ENCODE measurements at places on chromosomes 2 and 18. TPM values are rescaled to one million over a fixed set of nuclear protein-coding genes. Genes with fewer than 3 reads are reported as not detected.

GRCh38 chr2:19733390-19733789, 168.4 kb downstream of the TTC32 start:
- DNase-seq = no peak

DNA sequence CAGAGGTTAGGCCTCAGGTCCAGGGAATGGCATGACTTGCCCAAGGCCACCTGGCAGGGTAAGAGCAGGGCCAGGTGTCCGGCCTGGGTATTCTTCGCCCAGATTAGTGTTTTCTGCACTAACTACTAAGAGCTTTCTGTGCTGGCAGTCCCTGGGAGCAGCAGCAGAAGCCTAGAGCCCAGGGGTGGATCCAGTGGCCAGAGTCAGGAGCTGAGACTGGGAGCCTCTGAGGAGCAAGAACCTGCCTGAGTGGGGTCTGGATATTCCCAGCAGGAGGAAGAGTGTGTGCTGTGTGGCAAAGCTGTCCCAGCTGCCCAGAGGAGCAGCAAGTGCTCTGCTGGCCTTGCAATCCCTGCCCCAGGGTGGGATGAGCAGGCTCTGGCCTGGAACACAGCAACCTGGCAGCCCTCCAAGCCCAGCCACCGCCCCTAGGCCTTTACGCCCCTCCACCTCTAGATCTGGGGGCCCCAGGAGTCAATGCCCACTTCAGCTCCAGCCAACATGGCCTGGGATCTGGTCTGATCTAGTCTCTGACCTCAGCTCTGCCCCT, 30.7 kb upstream of the GPAT2 start:
- DNase-seq = no peak

- no peak for DNase-seq
These were observed 73.5 kb downstream of the ZCCHC2 start for GRCh38 chr18:62596145-62597005.

DNA sequence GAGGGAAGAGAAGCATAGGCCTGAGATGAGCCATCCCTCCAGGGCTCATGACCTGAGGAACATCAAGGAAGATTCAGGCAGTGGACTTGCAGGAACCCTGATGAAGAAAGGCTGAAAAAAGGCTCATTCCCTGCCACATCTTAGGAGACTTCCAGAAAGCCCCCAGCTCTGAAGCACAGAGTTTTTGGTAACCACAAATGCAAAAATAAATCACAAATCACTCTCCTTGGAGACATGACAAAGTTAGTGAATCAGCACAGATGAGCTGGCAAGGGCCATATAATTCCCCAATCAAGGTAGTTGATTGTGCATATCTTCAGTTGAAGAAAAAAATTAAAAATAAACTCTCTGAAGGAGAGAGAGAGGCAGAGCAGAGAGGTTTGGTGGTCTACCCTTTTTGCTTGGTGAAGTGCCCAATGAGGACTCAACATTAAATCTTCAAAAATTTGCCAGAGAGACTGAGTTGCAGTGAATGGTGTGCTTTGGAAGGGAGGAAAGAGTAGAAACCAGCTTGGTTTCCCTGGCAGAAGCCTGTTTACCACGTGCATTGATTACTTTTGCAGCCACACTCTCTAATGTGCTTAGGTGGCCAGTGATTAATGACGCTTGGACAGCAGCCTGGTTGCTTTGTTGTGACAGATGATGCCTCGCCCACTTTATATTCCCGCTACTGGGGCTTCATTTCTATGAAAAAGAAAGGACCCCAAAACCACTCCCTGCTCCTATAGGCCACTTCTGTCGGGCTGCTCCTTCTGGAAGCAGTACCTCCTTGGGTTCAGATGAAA, 257.4 kb upstream of the SLC14A2 start:
- peak; percentile 18 for DNase-seq

DNA sequence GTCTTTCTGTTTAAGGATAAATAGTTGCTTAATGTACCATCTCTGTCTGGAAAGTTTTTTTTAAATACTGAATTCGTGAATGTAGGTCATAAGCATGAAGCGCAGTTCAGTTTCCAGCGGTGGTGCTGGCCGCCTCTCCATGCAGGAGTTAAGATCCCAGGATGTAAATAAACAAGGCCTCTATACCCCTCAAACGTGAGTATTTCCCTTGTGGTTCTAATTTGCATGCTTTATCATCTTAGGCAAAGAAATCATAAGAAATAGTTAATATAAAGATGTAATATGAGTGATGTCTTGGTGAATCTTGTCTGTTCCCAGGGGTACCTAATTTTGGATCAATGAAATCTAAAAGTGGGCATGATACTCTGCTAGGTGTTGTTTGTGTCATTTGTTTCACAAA, 1.5 kb downstream of the NDC80 start:
- DNase-seq = no peak

DNA sequence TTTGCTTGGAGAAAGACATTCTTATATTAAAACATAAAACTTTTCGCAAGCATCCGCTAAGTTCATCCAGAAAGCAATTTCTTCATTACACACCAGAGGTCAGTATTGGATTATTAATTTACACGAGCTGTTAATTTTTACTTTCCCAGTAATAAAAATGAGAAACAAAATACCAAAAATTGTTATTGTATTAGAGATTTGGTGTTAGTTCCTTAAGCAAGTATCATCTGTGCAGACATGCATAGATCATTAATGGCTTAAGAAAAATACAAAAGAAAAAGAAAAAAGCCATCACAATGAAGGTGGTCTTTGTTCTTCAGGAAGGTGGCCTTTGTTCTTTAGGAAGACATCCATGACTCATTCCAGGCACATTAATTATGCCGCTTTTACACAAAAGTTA, 53.6 kb upstream of the HNMT start:
- no peak for DNase-seq

The PPP1R1C gene
- not detected for total RNA-seq

The FBXO48 gene
- 0.27 TPM for total RNA-seq

Data from hematopoietic multipotent progenitor cell (in vitro differentiated cells).